ENCODE measurements at places on chromosomes 7 and 10.
A peak's percentile ranks its signal among the peaks of the same experiment; 100 is the strongest.

GRCh38 chr10:78181381-78182055 lies 147.9 kb downstream of the RPS24 start:
- no peak for DNase-seq

GRCh38 chr10:9253121-9253520 lies 1198.6 kb downstream of the GATA3 start:
- no peak for DNase-seq

GRCh38 chr7:152076940-152077933 lies 51.8 kb downstream of the GALNT11 start:
- peak; percentile 25 for DNase-seq

- DNase-seq, result peak; percentile 89
Measured at GRCh38 chr10:70363971-70364771, 18.3 kb downstream of the LRRC20 start.

GRCh38 chr10:102812231-102812876 lies 24.9 kb downstream of the CYP17A1 start:
- DNase-seq, result peak; percentile 29

GRCh38 chr10:131088619-131089018 lies 222.9 kb downstream of the TCERG1L start:
- DNase-seq, result no peak

GRCh38 chr7:108132551-108133265 lies 2.5 kb upstream of the LAMB4 start:
- no peak for DNase-seq

DNA sequence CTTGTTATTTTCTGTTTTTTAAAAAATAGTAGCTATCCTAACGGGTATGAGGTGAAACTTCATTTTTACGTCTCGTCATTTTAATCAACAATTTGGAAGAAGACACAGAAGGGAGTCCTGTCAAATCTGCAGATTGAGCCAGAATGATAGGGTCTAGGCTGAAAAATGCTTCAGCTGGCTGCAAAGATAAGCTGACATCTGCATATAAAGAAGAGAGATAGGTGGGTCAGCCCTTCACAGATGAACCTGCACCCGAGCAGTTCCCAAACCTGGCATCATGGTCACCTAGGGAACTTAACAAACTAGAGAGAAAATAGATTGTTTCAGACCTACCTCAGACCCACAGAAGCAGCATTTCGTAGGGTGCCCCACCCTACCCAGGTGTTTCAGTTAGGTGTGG lies 35.2 kb upstream of the BMPR1A start:
- DNase-seq, result no peak

- no peak for DNase-seq
Measured at GRCh38 chr10:84156768-84157167, 16.8 kb upstream of the GPR15LG start.

DNA sequence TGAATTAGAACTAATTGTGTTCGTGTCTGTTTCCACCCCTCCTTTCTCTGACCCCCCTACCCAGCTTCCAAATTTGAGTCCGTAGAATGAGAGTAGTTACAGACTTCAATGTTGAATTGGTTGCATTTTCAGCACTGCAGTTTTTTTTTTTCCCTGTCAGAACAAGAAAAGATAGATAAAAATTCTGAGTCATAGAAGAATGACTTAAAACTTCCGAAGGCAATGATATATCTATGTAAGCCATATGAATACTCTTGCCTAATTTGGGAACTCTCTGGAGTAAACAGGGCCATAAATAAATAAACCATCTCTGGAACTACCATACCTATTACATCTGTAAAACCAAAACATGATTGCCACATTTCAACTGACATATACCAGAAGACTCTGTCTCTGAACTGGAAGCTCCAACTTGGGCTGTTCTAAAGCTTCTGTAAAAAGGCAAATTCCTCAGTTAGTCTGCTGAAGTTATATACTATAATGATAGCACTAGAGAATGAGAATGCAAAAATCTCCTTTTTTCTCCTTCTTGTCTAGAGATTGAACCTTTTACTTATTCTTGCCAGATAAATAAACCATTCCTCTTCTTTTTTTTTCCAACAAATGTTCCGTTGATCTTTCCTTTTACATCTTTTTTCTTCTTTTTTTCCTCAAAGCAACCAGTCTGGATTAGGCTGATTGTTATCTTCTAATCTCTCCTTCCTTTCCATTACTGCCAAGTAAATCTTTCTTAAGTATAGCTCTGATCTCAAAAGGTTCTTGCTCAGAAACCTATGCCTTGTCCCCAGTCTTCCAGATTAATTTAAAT lies 23.5 kb downstream of the VCL start:
- DNase-seq, result no peak

DNA sequence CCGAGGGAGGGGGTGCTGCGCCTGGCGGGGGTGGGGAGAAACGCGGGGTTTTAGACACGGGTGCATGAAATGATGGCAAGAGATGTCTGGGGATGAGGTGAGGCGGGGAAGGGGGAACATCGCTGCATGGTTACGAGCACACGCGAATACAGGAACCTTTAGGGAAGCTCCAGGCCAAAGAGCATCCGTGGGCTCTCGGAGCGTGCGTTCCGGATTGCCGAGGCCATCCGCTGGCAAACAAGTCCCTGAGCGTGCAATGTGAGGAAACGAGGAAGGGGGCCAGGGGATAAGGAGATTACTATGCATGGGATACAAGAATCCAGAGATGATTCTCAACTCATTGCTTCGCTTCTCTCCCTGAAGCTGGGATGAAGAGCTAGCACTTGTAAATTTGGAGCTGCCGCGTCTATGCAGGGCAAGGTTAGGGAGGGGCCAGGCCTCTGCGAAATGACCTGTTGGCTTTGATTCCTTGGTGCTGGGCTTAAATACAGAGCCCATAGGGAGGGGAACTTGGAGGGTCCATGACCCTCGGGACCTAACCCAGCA lies 520 bp upstream of the WNT2 start:
- no peak for DNase-seq

DNA sequence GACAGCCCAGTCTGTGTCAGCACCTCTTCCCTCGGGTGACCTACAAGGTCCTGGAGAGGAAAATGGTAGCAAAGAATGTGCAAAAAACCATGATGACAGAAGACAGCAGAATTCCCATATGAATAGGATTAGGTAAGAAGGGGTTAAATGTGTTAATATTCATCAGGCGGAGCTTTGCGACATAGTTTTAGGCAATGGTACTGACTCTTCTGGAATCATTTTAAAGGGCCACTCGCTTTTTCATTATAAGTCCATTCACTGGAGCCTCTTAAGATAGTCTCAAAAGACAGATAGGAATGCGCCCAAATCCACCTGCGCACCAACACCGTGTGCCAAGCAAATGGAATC lies 38.2 kb downstream of the DLG5 start:
- no peak for DNase-seq

- no peak for DNase-seq
Measured at GRCh38 chr7:89145801-89146200, 350.3 kb upstream of the TEX47 start.

DNA sequence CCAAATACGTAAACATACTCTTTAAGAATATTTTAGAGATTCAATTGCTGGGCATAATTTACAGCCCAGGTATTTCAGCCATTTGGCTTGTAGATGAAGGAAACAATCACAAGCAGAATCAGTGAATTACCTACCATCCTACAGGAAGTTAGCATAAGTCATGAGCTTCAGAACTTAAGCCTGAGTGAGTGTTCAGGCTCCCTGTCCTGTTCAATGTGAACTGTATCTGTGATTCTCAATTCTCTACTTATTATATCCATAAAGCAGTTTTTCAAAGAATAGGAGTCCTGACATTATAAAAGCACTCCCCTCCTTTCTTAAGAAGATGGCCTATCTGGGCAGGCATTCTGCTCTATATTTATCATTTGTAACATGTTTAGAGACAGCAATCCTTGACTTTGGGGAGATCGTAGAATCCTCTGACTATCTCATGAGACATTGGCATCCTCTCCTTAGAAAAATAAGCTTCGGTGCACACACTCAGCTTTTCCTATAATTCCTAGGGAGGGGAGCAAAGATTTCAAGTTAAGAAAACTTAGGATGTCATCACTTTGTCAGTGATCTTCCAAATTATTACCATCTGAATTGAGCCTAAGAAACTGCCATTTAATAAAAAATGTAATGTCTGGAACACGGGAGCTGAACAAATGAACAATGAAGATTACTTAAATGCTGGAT lies 645.2 kb upstream of the IGFBP3 start:
- no peak for DNase-seq

GRCh38 chr10:53744746-53745145 lies 972.2 kb upstream of the MBL2 start:
- no peak for DNase-seq

DNA sequence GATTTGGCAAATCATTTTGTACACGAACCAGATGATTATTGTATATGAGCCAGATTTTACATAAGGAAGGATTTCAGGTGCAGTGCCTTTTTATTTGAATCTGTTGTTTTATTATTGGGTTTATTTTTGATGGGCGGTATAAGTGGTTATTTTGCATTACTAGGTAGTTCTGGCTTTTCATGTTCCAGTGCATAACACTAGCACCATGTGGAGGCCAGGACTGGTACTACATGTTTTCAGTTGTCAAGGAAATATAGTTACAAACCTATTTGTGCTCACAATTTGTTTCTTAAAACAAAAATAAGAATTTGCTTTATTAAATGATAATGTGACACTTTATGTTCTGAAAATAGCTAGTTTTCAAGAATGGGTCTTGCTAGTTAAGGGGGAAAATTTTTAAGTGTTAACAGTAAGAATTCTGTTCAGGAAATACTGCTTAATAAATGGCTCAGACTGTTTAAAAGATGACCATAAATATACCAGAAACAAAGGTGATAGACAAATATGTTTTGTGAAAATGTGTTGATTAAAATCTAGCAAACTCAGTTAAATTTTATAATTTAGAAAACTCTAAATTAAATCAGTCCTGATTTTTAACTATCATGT lies 7.1 kb upstream of the SEMA3E start:
- no peak for DNase-seq

DNA sequence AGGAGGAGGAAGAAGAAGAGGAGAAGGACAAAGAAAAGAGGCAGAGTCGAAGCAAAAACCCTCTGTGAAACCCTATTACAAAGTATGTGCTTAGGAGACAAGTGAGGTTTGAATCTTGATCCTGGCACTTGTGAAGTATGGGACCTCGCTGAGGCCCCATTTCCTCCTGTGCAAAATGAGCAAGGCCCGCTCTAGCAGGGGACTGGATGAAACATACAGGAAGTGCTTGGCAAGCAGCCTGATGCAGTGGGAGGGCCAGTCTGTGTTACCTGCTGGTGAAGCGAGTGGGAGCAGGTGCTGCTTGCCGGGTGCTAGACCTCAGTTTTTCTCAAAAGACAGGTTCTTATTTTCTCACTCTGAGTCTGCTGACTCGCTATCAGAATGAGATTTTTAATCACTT lies 150.4 kb downstream of the JCAD start:
- no peak for DNase-seq

GRCh38 chr7:149569025-149569725 lies 71.6 kb upstream of the ZNF746 start:
- no peak for DNase-seq

DNA sequence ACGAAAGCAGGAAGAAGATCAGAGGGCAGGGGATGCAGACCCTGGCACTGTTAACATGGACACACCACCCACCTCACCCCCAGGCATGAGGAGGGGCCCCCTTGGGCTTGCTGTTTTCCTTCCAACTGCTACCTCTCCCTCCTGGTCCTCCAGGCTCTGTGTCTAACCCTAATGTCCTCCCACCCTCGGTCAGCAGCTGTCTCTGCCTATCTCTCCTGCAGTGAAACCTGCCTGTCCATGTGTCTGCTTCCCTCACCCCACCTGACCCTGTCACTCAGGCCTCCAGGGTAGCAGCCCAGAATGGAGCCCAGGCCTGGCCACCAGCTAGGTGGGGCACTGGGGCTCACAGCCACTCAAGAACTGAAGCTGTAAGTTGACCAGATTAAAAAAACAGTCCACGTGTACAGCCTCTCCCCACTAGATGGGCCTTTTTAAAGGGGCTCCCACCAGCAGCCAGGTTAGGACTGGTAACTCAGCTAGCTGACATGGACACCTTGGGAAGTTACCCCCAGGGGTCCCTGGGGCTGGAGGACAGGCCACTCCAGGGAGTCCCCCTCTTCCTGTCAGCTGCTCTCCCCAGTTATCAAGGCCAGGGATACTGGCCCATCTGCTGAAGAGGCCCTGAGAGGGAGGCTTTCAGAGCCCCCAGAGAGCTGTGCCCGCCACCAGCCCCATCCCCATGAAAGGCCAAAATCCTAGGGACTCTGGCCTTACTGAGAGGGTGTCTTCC lies 1.5 kb downstream of the SMARCD3 start:
- no peak for DNase-seq

DNA sequence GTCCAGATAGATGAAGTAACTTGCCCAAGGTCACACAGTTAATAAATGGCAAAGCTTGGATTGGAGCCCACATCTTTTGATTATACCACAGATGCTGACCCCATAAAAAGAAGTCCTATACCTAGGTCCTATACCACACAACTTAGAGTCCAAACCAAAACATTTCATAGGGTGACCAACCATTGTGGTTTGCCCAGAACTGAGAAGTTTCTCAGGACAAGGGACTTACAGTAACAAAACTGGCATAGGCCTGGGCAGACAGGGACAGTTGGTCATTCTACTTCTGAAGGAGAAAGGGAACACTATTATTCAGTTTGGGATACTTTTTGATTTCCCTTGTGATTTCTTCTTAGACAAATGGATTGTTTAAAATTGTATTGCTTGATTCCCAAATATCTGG lies 32.9 kb upstream of the PRLHR start:
- DNase-seq, result no peak

DNA sequence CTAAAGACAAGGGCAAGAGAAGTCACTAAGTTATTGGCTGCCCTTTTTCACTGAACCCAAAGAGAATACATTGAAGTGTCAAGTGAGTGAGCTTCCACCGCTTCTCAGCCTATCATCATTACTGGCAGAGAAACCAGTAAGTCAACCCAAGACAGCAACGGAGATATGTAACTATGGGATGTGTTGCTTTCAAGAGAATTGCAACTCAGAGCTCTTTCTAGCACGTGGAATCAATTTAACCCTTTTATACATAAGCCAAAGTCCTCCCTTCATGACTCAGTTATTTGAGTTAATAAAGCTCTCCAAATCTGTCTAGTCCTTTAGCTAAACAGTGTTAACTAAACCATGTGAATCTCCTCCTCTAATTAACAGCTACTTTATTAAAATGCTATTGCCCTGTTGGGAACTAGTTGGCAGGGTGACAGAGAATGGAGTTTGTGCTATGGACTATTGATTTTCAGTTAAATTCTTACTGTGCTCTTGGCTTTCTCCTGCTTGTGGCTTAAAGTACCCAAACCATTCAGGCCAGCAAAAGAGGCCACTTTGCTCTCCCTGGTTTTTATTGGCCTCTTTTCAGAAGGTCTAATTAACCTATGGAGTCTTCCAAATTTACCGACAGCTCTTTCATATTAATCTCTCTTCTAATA lies 287.7 kb downstream of the NRG3 start:
- DNase-seq, result no peak

- DNase-seq, result no peak
Measured at GRCh38 chr10:36872702-36873393, 252.6 kb upstream of the ANKRD30A start.

GRCh38 chr7:109898-110556 lies 82.3 kb upstream of the FAM20C start:
- no peak for DNase-seq

GRCh38 chr7:52154382-52154781 lies 837.8 kb upstream of the COBL start:
- DNase-seq, result no peak

GRCh38 chr10:105745596-105746148 lies 1104.6 kb downstream of the SORCS3 start:
- no peak for DNase-seq

GRCh38 chr10:79187121-79187940 lies 118.6 kb downstream of the ZMIZ1 start:
- no peak for DNase-seq

Data from left ventricle myocardium inferior (tissue), 1 donor.